Tongue (tissue), 3 donors: ENCODE measurements at places on chromosomes 1 and 21.

DNA sequence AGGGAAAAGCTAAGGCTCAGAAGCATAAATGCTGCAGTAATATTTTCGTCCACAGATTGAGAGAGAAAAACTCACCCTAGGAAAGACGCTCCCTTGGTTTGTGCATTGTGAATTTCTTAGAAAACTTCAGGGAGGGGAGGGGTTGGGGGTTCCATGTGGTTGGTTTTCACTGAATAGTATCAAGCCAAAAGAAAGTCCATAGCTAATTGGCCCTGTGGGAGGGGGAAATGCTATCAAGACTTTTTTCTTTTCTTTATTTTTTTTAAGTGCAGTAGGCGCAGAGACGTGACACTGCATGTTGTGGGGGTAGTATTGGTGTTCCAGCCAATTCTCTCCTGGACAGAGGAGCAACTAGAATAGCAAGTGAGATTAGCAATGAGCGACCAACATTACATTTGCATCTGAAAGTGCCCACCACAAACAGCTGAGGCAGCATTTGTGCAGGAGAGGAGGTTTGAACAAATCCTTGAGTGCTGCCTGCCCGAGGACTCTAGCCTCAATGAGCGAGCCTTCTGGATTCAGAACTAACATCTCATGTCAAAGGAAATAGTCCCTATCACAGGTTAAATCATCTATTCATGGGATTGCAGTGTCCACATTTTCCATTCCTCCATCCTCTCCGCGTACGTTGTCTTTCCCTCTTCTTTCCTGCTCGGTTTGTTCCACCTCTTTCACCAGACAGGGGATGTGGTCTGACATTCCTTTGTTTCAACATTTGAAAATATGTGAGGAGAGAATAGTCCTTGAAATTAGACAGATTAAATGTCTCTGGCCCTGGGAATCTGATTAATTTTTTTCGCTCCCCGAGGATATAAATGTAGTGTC lies 118.0 kb upstream of the MARK1 start:
- peak; percentile 22 for DNase-seq

DNA sequence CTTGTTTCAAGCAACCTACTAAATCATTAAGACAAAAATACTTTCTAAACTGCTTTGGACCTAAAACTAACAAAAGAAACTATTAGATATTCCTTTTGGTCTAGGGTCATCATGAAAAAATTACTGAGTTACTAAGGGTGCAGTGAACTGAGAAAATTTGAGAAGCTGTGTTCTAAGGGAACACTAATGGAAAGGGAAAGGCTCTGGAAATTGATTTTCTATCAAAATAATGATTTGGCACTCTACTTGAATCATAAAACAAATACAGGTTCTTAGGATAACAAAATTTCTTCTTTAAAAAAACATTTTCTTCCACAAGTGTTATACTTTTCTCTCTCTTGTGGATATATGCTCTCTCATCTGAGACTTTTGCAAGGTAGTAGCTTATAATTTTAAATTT lies 213.5 kb downstream of the DNAH14 start:
- DNase-seq = no peak

DNA sequence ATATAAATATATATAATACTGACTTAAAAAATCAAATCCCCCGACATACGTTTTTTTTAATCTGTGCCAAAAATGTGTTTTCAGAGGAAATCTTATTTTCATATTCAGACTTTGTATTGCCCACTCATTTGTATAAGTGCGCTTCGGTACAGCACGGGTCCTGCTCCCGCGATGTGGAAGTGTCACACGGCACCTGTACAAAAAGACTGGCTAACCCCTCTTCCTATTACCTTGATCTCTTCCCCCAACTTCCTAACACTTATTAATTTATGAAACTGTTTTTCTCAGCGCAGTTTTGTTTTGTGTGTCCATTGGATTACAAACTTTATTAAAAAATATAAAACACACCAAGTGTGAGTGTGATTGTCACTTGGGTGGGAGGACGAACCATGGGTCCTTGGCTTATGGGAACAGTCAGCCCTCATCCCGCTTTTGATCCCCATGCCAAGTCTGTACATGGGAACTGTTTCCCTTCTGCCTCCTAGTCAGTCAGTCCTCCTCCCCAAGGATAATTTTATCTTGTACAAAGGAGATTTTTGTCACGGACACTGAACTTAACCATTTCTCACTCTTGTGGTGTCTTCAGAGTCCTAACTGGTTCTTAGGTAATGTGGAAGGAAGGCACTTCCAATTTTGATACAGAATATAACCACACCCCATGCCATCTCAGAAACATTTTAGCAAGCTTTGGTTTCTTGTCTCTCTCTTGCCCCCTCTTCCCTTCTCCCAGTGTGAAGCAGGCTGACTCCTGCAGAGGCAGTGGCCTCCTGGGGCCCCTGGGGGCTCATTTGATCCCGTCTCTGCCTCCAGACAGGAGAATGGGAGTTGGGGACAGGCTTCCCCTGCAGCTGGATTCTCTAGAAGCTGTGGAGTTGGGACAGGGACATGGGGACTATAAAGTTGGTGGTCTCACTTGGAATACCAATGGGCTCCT lies 35.5 kb downstream of the ZBTB17 start:
- no peak for DNase-seq

- DNase-seq = no peak
Observed at GRCh38 chr1:86551305-86551704, 4.4 kb downstream of the CLCA4 start.

- no peak for DNase-seq
Observed at GRCh38 chr1:157724537-157725220, 24.1 kb upstream of the FCRL3 start.
